ENCODE measurements at places on chromosomes 1 and 21.

GRCh38 chr1:160410406-160411005, 10.1 kb downstream of the VANGL2 start:
- DNase-seq, result no peak

DNA sequence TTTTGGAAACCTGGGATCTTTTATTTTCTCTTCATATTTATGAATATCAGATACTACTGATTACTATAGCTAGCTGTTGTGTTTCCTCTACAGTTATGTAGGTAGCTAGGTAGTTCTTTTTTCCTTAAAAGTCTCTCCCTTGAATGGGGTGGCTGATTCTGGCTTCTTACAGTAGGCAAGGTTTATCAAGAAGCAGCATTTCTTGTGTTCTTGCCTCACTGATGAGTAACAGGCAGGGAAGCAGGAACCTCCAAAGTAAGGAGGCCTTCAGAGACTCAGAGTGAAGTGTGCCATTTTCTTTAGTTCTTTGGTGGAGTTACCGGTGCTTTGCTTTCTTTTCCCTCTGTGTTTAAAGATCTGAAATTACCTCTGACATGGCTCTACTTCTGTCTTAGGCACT, 56.0 kb downstream of the ZMYM4 start:
- DNase-seq, result no peak

- DNase-seq, result no peak
Observed at GRCh38 chr1:29043274-29043965, 80.3 kb downstream of the TMEM200B start.

DNA sequence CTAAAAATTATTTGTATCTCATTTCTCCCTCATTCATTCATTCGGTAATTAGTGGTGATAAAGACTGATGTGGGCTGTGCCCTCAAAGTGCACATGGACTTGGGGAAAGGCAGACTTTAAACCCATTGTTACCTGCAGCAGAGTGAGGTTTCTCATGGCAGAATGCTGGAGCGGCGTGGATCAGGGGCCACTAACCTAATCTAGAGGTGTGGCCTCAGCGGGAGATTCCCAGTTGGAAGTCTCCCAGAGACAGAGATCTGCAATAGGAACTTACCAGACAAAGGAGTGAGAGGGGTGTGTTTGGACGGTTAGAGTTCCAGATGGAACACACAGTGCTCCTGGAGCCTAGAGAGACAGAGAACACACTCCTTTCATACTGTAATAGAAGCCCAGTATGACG, 73.5 kb downstream of the VPS26C start:
- DNase-seq, result no peak

DNA sequence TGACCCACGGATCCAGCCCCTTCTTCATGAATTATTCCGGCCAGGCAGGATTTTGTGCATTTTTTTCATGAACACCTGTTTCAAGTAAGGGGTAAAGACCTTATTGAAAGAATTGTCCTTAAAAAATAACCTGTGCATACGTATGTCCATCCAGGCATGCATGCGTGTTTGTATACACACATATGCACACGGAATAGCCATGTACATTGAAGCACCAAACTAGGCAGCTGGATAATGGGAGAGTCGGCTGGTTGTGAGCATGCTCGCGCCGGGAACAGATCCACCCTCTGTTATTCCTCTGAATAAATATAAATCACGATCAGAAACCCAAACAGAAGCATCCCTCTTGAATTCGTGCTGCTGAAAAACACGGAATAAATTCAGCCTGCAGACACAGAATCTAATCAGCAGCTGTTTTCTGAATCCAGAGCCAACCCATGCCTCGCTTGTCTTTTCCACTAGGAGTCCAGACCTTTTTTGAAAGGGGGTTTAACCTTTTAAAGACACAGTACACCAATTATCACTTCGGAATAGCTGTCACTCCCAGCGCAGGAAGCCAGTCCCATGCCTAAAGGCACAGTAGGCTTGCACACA, at the start of gene HIVEP3:
TSS of gene HIVEP3 (minus strand) at position 473 of the 594 bp plus-strand sequence.
- no peak for DNase-seq

DNA sequence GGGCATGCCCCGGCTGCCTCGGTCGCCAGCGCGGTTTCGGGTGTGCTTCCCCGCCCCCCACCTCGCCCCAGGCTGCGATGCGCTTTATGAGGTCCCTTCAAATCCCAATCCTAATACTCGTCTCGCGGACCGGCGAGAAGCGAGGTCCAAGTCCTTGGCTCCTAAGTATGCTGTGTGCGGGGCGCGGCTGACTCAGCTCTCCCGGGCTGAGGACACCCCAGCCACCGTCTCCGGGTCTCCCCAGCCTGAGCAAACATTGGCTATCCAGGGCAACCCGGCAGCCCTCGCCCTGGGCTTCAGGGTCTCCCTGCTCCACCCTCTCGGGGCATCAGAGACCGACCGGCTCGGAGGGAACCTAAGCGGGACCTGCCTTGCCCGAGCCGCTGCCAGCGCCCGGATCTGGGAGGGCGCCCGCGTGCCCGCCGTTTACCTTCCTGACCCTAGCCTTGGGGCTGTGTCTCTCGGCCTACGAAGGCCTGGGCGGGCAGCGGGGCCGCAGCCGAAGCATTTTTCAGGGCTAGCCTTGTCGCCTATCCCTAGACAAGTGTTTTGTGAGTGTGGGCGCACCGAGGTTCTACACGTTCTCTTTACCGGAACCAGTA, 1.2 kb downstream of the ITPKB start:
- peak; percentile 49 for DNase-seq

- no peak for DNase-seq
Observed at GRCh38 chr1:75742047-75742625, 17.6 kb downstream of the ACADM start.

DNA sequence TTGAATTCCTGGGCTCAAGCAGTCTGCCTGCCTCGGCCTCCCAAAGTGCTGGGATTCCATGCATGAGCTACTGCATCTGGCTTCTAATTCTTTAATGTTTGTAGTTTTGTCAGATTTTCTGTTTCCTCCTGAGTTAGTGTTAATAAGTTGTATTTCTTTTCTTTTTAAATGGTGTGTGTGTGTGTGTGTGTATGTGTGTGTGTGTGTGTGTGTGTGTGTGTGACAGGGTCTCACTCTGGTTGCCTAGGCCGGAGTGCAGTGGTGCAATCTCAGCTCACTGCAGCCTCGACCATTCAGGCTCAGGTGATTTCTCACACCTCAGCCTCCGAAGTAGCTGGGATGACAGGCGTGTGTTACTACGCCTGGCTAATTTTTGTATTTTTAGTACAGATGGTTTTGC, 50.2 kb downstream of the ADARB1 start:
- DNase-seq, result no peak

- no peak for DNase-seq
Observed at GRCh38 chr1:21319447-21320407, 29.5 kb upstream of the ECE1 start.

GRCh38 chr1:33329600-33330305, 8.9 kb upstream of the A3GALT2 start:
- no peak for DNase-seq

DNA sequence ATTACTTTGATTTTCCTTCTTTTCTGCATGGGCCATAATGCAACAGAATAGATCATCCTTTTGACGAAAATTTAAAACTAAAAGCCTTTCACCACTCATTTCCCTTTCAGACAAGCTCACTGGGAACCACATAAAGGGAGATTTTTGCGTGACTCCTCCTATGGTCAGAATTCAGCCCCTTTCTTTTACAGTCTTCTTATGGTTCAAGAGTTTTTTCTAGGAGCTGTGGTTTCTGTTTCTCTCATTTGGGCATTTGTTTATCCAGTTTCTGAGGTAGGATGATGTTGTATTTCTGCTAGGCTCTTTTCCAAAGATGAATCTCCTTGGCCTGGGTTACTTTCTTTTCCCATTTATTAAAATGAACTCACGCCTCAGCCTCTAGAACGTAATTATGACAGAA, 16.9 kb downstream of the RGS1 start:
- DNase-seq, result no peak

GRCh38 chr1:183580281-183580682, 10.0 kb downstream of the NCF2 start:
- DNase-seq, result no peak

DNA sequence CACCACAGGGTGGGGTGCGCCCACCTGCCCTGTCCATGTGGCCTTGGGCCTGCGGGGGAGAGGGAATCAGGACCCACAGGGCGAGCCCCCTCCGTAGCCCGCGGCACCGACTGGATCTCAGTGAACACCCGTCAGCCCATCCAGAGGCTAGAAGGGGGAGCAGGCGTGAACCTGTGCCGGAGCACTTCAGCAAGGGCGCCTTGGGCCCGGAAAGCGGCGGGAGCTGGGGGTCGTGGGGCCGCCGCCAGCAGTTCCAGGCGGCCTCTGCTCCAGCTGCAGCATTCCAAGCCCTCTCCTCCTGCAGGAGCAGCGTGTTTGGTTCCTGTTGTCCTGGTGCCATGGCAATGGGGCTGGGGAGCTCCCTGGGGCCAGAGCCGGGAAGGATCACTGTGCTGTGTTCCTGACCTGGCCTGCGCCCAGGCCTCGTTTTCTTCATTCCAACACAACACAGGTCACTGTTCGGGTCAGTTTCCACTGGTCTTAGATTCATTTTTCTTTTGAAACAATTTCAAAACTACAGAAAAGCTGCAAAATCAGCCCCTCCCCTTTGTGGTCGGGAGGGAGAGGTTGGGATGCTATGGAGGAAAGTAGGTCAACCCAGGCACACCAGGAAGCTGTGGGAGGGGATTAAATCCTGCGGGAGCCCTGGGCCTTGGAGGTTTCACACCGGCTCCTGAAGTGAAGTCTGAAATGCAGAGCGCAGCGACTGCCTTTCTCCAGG, 18.8 kb downstream of the SLX9 start:
- no peak for DNase-seq

DNA sequence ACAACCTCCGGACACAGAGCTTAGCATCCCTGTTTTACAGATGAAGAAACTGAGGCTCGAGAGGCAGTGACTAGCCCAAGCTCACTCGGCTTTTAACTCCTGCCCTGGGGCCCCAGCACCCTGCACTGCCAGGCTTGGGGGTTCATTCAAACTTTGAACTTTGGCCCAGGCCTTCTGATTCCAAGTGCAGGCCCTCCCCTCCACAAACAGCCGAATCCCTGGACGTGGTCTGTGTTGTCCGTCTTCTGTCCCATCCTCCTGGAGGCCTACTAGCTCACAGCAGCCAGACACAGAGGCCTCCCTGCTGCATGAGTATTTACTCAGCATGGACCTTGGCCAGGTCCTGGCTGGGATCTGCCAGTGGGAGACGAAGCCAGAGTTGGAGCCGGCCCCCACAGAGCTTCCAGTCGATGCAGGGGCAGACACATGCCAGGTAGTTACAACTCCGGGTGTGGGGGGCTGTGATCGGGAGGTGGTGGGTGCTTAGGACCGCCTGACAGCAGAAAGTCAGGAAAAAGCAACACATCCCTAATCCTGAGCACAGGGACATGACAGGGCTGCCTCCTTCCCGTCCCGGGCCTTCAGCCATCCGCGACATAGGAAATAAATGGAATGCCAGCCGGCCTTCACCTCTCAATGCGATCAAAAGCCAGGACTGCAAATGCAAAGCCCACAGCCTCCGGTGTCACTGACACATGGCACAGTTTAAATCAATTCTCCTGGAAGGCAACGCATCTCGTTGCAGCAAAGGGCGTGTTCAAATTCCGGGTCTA, 7.4 kb downstream of the IFFO2 start:
- DNase-seq, result no peak

DNA sequence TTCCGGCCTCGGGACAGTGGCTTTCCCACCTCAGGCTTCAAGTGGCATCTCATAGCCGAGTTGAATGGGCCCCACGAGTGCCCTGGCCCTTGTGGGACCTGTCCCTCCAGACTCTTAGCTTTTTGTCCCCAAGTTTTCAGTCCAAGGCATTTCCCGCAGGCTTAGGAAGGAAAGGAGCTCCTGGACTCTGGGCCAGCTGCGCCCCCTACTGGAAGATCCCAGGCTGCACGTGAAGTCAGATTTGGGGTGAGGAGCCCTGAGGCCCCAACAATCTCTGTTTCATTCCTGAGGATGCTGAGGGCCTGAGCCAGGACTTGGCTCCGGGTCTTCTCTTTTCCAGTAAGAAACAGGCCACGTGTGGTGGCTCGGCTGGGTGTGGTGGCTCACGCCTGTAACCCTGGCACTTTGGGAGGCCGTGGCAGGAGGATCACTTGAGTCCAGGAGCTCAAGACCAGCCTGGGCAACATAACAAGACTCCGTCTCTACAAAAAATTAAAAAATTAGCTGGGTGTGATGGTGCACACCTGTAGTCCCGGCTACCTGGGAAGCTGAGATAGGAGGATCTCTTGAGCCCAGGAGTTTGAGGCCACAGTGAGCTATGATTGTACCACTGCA, 67.4 kb downstream of the ARHGEF10L start:
- no peak for DNase-seq

GRCh38 chr1:26280333-26281042, 602 bp downstream of the SH3BGRL3 start:
- no peak for DNase-seq

DNA sequence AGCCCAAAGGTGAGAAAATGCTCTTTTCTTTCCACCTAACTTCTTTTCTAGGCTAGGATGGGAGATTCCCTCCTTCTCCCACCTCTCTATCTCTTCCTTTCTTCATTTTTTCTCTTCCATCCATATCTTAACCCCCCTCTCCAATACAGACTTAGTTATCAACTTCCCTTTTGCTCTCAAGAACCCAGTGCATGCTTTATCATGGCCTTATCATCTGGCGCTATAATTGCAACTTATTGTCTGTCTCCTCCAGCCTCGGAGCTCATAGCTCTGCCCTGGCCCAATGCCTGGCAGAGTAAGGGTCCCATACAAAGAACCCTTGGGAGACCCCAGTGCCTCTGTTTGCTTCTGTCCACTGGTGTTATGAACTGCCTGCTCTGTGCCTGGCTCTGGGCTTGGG, 71.0 kb upstream of the NFASC start:
- no peak for DNase-seq

- DNase-seq, result no peak
Observed at GRCh38 chr1:67682659-67683197, 2.3 kb upstream of the GADD45A start.

GRCh38 chr21:34992736-34993398, 56.2 kb downstream of the RUNX1 start:
- no peak for DNase-seq

DNA sequence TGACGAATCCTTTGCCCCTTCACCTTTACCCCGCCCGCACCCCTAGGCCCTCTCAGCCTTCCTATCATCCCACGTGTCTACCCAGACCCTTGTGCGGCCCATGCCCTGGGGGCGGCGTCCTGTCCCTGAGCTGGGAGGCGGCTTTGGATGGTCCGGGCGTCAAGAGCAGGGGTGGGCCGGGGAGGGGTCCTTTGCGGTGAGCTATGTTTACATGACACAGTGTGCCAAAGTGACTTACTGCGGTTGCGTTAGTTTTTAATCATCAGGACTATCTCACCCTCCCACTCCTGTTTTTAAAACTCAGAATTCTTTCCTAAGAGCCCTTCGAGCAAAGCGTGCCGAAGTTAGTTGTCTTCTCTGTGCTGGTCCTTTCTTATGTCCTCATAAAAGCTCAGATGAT, 144.6 kb downstream of the PGBD5 start:
- DNase-seq, result no peak

GRCh38 chr1:227320476-227320875, 2.2 kb upstream of the CDC42BPA start:
- no peak for DNase-seq

Data from effector memory CD8-positive, alpha-beta T cell (primary cell).